ENCODE measurements at places on chromosomes 11 and 22.

GRCh38 chr11:117083011-117083935, 15.0 kb downstream of the SIK3 start:
- DNase-seq: no peak

GRCh38 chr11:66070604-66071380, 720 bp downstream of the PACS1 start:
- no peak for DNase-seq

DNA sequence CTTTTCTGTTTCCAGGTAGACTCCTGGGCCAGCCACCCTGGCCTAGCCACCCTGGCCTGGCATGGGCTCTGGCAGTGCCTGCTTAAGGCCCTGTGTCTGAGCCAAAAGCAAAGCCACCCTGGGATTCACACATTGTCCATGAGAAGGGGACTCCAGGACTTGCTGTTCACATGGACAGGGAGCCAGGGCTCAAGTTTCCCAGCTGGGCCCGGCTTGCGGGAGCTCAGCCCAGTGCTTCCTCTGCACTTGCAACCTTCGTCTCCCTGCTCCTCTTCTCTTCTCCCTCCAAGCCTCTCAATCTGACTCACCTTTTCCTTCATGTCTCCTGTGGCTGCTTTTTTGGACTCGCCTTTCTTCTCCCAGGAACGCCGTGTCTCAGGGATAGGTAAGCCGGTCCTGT, 130.3 kb downstream of the MICAL2 start:
- no peak for DNase-seq

GRCh38 chr11:76600124-76600655, 70.4 kb downstream of the LRRC32 start:
- no peak for DNase-seq

All from vagina (tissue), 2 donors.